ENCODE measurements at places on chromosomes 7 and 10. TPM values are rescaled to one million over a fixed set of nuclear protein-coding genes. Genes with fewer than 3 reads are reported as not detected.
A peak's percentile ranks its signal among the peaks of the same experiment; 100 is the strongest.

DNA sequence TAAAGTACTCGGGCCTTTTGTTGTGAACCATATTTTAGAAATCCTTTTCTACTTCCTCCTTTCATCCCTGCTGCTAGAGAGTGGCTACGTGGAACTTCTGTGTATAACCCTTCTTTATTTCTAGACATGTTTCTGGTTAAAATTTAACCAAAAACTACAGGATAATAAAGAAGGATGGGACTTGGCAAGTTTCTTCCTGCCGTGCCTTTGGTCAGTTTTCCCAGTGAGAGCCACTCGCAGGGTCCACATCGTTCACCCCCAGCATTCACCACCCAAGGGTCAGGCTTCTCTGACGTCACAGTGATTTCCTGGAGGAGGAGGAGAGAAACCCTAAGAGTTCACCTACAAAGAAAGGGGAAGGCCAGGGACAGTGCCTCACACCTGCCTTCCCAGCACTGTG is 45.4 kb downstream of the NKX6-2 start:
- DNase-seq = no peak

Gene CLEC2L
- not detected for total RNA-seq

GRCh38 chr10:68296843-68297663 is 34.8 kb upstream of the HNRNPH3 start:
- no peak for DNase-seq

Gene STOX1
- 0.96 TPM for total RNA-seq

DNA sequence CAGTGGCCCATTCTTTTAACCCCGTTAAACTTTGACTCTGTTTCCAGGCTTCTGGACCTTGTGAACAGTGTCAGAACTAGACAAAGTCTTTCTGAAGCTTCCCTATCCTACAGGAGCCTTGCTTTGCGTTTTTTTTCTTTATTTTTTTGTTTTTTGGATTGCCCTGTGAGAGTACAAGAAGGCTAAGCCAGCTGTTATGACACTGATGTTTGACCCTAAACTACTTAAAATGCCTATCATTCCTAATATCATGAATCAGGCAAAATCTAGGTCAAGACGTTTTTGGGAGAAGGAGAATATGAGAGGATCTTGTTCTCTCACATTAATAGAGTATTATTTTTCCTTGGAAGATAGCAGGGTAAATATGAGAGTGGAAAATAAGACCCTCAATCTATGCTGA is 79.8 kb downstream of the EPDR1 start:
- no peak for DNase-seq

DNA sequence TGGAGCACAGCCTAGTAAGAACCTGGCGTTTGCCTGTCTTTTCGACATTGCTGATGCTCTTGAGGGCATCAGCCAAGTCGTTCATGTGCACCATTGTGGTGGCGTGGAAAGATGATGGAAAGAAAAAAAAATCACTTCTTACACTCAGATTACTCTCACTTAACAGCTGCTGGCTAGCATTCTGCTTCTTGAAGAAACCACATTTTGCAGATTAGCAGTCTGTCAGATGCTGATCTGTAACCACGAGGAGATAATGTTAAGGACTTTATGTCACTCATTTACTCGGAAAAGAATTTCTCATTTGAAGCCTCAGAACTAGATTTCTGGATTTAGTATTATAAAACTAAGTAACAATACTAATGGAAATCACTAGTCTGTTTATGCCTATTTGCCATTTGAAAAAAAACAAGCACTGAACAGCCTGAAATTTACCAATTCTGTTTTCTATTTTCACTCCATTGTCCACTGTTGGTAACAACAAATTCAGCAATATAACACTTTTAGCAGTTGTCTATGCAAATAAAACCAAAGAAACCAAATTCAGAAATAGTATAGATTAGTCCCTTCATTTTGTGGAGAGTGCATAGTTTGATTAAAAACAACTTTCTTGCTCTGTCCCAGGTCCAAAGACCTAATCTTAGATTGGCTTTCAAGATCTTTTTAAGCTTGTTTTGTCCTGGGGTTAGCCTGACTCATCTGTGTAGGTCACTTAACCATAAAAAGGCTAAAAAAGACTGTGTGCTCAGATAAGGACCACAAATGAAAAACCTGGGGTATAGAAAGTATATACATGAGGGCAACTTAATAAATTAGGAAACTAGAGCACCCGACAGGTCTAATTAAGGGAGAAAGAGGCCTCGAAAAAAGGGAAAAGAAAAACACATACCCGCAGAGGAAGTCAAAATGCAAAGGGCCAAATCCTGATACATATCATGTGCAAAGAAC is 67.5 kb downstream of the NT5C2 start:
- no peak for DNase-seq

DNA sequence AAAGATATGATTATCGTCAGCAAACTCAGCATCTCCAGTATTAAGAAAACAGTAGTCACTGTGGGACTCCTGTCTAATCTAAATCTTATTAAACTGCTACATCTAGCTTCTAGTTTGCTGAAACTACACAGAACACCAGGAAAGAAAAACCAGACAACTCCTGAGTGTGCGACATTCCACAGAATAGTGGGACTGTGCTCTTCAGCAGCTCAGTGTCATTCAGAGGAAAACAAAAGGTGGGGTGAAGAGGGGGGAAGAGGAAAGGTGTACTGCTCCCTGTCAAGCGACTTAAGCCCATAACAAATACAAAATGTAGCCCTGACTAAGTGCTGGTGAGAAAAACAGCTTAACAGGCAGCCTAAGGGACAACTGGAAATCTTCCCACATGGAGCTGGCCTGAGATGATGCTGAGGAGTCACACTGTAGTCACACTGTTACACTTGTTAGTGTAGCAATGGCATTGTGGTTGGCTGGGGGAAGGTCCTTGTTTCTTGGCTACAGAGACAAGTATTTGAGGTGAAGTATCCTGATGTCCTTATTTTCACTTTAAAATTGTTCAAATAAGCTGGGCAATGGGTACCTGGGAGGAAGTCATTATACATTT is 135.5 kb downstream of the USP6NL start:
- DNase-seq = peak; percentile 26

DNA sequence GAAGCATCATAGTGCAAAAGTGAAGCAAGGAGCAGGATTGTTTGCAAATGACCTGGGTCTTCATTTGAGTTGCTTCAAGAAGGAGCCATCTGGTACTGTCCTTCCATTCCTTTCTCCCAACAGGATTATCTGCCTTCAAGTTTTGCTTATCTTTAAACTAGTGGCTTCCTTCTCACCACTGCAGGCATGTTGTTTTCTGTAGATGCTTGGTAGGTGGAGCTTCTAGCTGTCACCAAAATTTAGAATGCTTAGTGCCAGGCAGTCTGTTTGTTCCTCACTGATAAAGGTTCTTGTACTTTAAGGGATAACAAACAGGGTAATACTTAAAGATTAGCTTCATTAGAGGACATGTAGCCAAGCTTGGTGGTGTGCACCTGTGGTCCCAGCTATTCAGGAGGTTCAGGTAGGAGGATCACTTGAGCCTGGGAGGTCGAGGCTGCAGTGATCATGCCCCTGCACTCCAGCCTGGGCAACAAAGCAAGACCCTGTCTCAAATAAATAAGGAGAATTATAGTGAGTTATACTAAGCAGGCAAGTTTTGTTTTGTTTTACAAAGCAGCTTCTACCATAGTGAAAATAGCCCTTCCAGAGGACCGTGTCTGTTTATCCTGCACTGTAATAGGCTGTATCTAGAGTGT is 5.7 kb downstream of the ARL5B start:
- no peak for DNase-seq

DNA sequence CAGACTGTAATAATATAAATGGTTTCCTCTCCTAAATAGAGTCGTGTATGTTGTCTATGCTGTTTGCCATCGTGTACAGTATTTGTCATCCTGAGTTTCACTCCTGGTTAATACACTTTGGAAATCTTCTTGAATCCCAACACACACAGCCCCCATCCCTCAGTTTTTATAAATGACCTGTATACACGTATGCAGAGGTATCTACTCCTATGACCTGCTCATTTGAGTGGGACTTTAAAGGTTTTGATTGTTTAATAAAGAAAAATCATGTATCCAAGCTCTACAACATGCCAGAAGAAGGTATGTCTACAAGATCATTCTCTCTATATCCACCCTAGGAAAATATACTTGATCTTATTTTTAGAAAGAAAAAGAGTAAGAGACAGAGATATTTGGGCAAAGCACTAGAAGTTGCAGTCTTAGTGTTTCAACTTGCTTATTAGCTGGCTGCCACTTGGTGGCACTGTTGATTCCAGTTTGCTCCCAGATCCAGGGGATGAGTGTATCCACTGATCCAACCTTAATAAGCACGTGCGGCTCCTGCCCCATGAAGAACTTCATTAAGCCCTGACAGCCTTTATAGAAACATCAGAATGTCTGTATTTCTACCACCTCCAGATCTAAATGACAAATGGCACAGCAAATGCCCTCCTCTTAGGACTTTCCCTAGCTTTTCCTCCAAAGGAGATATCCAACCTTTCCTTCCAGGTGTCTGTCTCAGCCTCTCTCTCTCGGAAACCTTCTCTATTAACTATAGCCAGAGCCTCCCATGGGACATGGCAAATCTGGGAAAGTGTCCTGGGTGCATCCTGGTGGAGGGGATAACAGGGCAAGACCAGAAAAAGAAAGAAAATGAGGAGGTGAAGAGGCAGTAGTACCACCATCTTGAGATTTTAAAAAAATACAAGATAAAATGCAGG is 181.6 kb upstream of the NEBL start:
- peak; percentile 65 for DNase-seq

GRCh38 chr7:47185839-47186238 is 396.1 kb downstream of the TNS3 start:
- no peak for DNase-seq

GRCh38 chr10:55398497-55398882 is 597.5 kb upstream of the PCDH15 start:
- DNase-seq = no peak
